CD4-positive, alpha-beta T cell (primary cell): ENCODE measurements at places on chromosomes 5 and 9.

- no peaks in the 10 kb centered on the region for H3K36me3 ChIP-seq
- H3K27me3 ChIP-seq = peaks cover 10% of the 10 kb centered on the region
Observed at GRCh38 chr5:115661101-115661500, 35.3 kb upstream of the TMED7 start.

DNA sequence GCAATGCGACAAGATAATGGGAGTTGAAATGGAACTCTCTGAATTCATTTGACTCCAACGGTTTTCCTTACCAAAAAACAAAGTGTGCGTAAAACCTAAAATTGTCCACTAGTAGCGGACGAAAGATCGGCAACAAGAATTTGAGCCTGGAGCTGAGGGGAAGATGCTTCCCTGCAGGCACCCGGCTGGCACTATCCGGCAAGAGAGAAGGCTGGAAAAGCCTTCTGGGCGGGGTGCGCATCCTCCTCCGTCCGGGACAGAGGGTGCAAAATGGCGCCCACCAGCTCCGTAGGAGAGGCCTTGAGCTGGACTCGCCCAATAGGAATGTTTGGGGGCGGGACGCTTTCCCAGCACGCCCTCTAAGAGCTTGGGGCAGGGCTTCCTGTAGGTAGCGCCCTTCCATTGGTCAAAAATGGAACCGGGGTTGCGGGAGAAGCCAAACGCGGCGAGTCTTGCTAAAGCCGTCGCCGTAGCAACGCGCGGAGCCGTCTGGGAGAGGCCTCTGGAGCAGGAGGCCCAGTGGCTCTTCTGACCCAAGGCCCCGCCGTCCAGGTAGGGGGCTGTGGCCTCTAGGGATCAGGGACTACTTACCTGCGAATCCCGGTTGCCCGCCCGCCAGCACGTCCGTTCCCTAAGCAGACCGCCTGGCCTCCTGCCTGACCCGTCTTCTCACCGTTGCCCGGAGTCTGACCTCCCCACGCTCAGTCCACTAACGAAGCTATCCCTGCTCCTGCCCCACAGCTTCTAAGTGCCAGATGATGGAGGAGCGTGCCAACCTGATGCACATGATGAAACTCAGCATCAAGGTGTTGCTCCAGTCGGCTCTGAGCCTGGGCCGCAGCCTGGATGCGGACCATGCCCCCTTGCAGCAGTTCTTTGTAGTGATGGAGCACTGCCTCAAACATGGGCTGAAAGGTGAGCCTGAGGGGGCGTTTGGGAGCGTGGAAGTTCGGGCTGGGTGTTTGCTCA is 9.2 kb downstream of the RUFY1 start:
- peak; percentile 78 for DNase-seq
- H3K4me1 ChIP-seq = peaks cover 10% of the 10 kb centered on the region
- peak overlapping the region; percentile 60 for H3K4me3 ChIP-seq
- peaks cover 23% of the 10 kb centered on the region for H3K36me3 ChIP-seq

- H3K27me3 ChIP-seq = no peaks in the 10 kb centered on the region
- H3K4me1 ChIP-seq = peaks cover 15% of the 10 kb centered on the region
- DNase-seq = no peak
- no peak overlapping the region for H3K4me3 ChIP-seq
Observed at GRCh38 chr9:128565578-128565977, 13.2 kb downstream of the SPTAN1 start.

DNA sequence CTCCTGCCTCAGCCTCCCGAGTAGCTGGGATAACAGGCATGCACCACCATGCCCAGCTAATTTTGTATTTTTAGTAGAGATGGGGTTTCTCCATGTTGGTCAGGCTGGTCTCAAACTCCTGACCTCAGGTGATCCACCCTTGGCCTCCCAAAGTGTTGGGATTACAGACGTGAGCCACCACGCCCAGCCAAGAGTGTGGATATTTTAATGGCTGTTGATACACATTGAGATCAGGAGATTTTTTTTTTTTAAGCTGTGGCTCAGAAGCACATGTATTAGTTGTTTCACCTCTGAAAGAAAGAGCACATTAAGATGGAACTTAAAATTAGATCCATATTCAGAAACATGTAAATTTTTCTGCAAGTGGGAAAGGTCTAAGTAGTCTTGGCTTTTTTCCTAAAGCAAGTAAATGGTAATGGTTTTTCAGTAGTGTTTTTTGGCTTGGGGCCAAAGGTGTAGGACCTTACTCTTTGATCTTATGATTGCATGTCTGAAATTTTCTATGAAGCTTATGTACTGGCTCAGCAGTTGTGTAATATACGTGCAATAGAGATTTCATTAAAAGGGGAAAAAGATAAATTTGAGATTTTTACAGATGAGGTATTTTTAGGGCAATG is 9.9 kb downstream of the RBM27 start:
- H3K4me3 ChIP-seq = no peak overlapping the region
- H3K4me1 ChIP-seq = peaks cover 14% of the 10 kb centered on the region
- no peak for DNase-seq
- H3K27me3 ChIP-seq = no peaks in the 10 kb centered on the region
- H3K36me3 ChIP-seq = no peaks in the 10 kb centered on the region

GRCh38 chr9:99823681-99824377 is 2.1 kb downstream of the NR4A3 start:
- H3K36me3 ChIP-seq = no peaks in the 10 kb centered on the region
- H3K4me1 ChIP-seq = peaks cover 61% of the 10 kb centered on the region
- no peak for DNase-seq
- peak overlapping the region; percentile 82 for H3K4me3 ChIP-seq
- H3K27me3 ChIP-seq = peaks cover 46% of the 10 kb centered on the region
- H3K27ac ChIP-seq = no peak overlapping the region

DNA sequence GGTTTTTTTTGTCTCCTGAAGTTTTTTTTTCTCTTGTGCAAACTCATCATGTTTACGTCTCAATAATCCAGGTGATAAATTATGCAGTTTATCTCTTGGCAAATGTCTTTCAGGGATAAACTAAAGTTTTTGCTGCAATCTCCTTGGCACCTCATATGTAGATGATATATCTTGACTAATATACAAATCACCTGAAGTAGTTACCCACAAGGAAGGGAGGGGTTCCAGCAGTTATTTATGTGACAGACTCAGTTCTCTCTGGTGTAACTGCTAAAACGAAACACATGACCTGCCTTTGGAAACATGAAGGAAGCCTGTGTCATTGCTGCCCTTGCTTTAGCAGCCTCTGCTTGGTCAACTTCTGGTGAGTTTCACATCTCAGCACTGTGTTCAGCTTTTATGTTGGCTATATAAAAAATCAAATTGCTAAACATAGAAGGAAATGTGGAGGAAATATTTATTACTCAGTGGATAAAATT is 39.3 kb upstream of the KIAA1958 start:
- H3K27ac ChIP-seq = no peak overlapping the region
- H3K36me3 ChIP-seq = no peaks in the 10 kb centered on the region
- DNase-seq = no peak
- H3K4me3 ChIP-seq = no peak overlapping the region
- H3K4me1 ChIP-seq = peaks cover 3% of the 10 kb centered on the region

- no peak overlapping the region for H3K4me3 ChIP-seq
- no peaks in the 10 kb centered on the region for H3K4me1 ChIP-seq
- H3K27me3 ChIP-seq = no peaks in the 10 kb centered on the region
- H3K27ac ChIP-seq = no peak overlapping the region
- no peaks in the 10 kb centered on the region for H3K36me3 ChIP-seq
- no peak for DNase-seq
Observed at GRCh38 chr5:82599692-82600091, 321.5 kb upstream of the RPS23 start.
